Spinal cord (tissue), 10 donors: ENCODE measurements at places on chromosomes 12 and 14.

DNA sequence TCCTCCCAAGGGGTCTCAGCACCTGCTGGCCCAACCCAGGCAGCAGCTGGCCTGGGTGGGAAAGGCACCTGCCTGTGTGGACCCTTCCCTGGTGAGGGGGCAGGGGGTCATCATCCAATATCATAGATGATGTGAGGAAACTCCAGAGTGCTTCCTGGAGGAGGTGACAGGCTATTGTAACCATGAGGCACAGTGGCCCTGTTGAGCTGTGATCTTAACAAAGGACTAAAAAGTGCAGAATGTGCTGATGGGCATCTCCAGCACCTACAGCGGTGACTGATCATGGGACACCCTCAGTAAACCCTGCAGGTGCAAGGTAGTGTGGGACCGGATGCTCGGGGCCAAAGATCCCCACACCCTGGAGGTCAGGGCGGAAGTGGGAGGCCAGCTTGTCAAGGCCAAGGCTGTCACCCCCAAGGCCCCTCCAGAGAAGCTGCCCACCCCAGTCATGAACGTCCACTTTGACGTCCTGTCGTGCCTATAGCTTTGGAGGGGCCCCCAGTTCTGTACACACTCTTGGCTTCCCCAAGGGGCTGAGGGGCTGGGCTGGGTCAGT, 7.5 kb downstream of the MMP17 start:
- DNase-seq, result no peak

DNA sequence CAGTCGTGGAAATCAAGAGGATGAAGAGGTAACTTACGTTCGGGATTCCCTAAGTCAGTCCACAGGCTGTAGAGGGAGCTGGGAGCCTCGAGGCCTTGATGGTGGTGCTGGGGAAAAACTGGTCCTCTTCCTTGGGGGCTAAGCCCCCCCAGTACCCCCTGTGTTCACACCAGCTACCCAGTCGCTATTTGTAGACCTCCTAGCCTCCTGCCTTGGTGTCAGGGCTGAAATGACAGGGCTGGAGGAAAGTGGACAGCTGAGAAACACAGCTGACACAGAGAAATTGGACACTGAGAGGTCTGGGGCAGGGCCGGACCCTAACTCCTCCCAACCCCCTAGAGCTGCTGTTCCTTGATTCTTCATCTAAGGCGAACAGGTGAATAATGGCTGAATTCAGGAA, at the start of gene STAC3:
Gene STAC3 (minus strand): TSS at position 232 of the 400 bp plus-strand sequence. CDS start 1,551 bp downstream, outside the sequence.
- no peak for DNase-seq

- DNase-seq, result no peak
Observed at GRCh38 chr14:24086193-24086955, 7.7 kb upstream of the PCK2 start.

GRCh38 chr12:118853634-118854033, 127.7 kb upstream of the SRRM4 start:
- no peak for DNase-seq

GRCh38 chr14:104222396-104223036, 84.1 kb downstream of the KIF26A start:
- no peak for DNase-seq

DNA sequence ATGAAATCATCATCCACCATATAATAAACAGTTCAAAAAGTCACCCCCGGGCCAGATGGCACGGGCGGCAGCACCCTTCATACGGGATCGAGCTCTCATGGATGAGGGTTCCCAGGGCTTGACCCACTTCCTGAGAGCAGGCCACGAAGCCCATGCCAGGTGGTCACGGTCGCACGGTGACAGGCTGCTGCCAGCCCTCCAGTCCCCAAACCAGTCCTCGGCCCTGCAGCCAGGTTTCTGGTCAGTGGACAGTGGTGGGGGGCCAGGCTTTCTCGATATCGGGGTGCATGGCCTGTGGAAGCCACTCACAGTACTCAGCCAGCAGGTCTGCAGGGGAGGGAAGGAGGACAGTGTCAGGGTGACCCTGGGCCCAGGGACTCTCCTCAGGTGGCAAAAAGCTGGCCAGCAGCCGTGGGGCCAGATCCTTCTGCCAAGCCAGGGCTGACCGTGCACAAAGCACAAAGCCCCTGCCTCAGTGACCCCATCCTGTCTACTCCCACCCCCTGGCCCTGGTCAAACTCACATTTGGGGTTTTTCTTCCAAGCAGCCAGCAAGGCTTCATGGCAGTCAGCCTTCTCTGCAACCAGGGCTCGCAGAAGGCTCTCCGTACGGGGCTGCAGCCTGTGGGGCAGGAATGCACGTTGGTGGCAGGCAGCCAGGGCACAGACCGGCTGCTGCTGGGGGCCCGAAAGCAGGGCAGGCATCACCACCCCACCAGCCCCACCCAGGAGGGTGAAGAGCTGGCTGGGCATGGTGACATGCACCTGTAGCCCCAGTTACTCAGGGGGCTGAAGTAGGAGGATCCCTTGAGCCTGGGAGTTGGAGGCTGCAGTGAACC, 33.3 kb upstream of the UBC start:
- DNase-seq, result no peak

GRCh38 chr14:42421377-42422078, 814.9 kb downstream of the LRFN5 start:
- no peak for DNase-seq

- no peak for DNase-seq
Observed at GRCh38 chr14:51353901-51354300, 113.9 kb downstream of the TMX1 start.

- no peak for DNase-seq
Observed at GRCh38 chr12:53191096-53191884, 10.6 kb upstream of the CSAD start.

DNA sequence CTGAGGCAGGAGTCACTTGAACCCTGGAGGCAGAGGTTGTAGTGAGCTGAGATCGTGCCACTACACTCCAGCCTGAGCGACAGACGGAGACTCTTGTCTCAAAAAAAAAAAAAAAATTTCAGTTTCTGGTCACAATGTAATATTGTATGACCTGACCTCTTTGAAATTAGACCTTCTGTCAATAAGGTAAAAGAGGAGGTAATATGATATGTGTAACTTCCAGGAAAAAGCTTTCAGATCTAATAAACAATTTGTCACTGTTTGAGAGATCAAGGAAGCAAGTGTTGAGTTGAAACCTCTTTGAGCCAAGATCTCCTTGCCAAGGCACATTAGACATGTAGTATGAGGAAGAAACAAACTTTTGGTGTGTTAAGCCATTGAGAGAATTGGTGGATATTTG, 101.7 kb upstream of the ATF7IP start:
- DNase-seq, result no peak

DNA sequence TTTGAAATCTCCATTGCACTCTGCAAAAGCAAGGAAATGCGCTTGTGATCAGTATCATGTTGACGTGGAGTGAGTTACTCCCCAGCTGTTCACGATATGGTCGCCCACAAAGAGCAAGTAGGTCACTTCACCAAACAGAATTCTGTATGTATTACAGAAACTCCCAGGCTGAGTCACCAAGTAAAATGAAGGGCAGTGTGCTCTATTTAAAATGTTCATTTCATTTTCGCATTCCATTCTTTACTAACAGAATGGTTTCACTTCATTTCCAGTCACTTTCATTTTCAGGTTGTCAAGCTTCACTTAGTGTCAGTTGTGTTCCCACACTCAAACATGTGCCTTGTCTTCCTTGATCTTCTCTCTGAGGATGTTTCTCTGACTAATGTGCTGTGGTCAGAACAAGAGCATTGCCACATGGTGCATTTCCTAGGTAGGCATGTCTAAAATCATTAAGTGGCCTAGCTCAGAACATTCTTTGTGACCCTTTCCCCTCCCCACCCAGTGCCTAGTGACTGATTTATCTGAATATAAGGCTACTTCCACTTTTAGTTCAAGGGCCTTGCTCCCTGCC, 391.2 kb downstream of the RAD51B start:
- DNase-seq, result no peak

- no peak for DNase-seq
Observed at GRCh38 chr12:115437061-115437567, 753.1 kb upstream of the TBX3 start.

GRCh38 chr12:70043490-70044138, 199.6 kb upstream of the CNOT2 start:
- DNase-seq, result no peak

- no peak for DNase-seq
Observed at GRCh38 chr12:132754160-132754932, 7.3 kb downstream of the ANKLE2 start.
